ENCODE measurements at places on chromosomes 6 and 20. TPM values are rescaled to one million over a fixed set of nuclear protein-coding genes. Genes with fewer than 3 reads are reported as not detected.

DNA sequence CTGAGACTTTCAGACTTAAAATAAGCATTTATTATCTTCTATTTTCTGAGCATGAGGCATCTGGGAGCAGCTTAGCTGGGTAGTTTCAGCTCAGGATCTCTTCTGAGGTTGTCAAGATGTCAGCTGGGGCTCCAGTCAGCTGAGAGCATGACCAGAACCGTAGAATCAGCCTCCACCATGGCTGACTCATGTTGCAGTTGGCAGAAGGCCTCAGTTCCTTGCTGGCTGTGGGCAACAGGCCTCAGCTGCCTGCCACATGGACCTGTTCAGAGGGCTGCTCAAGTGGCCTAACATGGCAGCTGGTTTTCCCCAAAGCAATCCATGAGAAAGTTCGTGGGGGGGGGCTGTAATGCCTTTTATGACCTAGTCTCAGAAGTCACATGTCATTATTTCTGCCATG lies 142.3 kb downstream of the LY86 start:
- no peak for DNase-seq

GRCh38 chr20:38126932-38127621 lies 38.0 kb downstream of the TGM2 start:
- no peak for DNase-seq

DNA sequence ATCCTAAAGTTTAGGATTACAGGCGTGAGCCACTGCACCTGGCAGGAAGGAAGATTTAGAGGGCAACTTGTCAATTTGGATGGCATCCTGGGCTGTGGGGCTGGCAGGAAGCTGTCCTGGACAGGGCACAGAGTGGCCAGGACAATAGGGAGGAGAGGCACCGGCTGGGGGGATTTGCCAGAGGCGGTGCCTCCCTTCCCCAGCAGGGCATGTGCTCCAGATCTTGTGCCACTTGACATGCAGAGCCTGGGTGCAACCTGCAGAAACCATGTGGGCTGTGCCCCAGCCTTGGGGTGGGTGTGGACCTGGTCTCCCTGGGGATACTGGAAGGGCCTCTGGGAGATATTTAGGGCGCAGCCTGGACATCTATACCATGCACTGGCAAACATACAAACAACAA lies 58.6 kb upstream of the EEF1A1 start:
- no peak for DNase-seq

DNA sequence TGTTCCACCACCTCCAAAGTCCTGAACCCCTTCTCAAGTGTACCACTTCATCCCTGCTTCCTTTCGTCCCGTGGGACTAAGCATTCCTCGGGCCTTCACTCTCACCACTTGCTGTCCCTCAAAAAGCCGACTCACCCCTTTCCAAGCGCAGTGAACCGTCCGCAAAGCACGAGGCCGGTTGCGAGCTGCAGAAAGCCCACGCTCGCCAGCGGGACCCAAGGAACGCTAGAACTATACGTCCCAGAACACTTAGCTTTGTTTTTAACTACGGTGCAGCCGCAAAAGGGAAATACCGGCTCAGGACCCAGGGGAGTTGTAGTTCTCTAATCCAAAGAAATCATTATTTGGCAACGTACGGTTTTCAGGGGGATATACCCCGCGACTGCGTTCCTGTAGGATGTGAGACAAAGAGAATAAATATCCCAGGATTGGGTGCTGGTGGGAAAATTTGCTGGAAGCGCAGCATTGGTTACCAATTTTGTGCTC lies 416 bp upstream of the POLR1H start:
- DNase-seq, result peak; percentile 27

The PGK2 gene
- not detected for total RNA-seq
